ENCODE measurements at places on chromosomes 16 and 17. TPM values are rescaled to one million over a fixed set of nuclear protein-coding genes. Genes with fewer than 3 reads are reported as not detected.

SLC5A10 gene
- 0.53 TPM for total RNA-seq

DNA sequence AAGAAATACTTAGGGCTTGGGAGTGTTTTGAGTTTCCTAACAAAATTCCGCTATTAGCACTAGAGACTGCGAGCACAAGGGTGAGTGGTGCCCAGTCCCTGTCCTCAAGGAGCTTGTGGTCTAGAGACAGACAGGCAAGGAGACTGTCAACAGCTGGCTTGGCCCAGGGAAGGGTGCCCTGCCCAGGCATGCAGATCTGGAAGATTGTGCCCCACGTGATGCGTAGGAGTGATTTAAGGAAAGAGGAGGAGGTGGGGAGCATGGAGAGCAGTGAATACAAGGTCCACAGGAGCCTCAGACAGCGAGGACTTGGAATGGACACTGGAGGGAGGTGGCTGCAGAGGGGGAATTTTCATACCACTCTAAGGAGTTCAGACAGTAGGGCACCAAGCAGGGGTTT, 25.0 kb downstream of the SCPEP1 start:
- H3K27me3 ChIP-seq = no peaks in the 10 kb centered on the region
- no peak for DNase-seq
- peaks cover 9% of the 10 kb centered on the region for H3K4me1 ChIP-seq
- H3K4me3 ChIP-seq = no peak overlapping the region

DNA sequence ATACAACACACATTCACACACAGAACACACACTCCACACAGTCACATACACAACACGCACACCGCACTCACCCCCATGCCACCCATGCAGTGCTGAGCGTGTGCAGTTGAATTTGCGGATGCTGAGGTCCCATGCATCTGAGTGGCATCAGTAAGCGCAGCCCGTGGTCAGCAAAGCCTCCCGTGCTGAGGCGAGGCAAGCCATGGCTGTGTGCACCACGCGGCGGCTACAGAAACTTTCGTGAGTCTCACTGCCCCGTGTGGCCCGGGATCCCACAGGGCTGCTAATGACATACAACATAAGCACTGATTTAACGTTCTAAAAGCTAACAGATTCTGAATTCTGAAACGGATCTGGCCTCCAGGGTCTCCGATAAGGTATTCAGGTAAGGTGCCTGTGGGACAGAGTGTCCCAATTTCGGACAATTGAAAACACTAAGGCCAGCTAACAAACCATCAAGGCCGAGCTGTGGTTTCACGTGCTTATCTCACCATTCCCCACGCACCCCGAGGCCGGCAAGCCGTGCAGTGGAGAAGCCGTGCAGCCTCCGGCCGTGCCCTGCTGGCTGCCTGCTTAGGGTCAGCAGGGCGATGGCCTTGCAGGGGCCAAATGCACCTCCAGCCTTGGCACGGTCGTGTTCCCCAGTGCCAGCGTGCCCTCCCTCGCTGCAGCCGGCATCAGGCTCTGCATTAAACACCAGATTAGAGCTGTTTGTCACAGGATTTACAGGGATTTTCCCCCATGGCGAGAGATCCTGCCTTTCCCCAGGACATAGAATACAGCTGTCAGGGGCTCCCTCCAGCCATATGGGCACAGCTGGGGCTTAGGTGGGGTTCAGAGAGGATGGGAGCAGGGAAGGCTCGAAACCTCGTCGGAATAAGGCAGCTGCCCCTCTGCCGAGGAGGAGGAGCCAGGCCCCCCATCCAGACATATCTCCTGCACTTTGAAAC, 191.7 kb downstream of the C16orf95 start:
- H3K4me3 ChIP-seq = no peak overlapping the region
- peaks cover 74% of the 10 kb centered on the region for H3K27me3 ChIP-seq
- no peak for DNase-seq

DNA sequence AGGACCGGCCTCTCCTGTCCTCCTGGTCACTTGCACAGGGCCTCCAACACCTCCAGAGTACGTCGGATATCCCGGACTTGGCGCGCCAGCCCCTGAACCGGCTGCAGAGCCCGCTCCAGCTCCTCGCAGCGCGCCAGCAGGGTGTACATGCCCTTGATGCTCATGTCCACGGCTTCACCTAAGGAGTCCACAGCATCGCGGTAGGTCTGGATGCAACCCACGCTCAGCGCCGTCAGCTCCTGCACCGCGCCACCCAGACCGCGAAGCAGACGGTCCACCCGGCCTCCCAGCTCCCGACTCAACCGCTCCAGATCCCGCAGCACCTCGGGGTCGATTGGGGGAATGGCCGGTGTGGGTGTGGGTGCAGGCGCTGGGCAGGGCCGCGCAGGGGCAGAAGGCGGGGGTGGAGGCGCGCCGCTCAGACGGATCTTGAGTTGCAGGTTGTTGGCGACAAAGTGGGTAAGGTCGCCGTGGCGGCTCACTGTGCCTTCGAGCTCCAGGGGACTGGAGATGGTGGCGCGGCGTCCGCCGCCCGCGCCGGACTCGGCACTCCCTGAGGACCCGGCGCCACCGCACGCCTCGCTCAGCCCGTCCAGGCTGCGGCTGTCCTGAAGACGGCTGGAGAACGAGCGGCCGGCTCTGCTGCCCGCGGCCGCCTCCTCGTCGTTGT, 804 bp downstream of the BORCS6 start:
- H3K36me3 ChIP-seq = no peaks in the 10 kb centered on the region
- no peak for DNase-seq
- H3K4me1 ChIP-seq = peaks cover 13% of the 10 kb centered on the region

CA5A gene
- not detected for total RNA-seq

All from esophagus squamous epithelium (tissue), 5 donors.